GM12865 (cell line): ENCODE measurements at places on chromosomes 4 and X.
A peak's percentile ranks its signal among the peaks of the same experiment; 100 is the strongest.

DNA sequence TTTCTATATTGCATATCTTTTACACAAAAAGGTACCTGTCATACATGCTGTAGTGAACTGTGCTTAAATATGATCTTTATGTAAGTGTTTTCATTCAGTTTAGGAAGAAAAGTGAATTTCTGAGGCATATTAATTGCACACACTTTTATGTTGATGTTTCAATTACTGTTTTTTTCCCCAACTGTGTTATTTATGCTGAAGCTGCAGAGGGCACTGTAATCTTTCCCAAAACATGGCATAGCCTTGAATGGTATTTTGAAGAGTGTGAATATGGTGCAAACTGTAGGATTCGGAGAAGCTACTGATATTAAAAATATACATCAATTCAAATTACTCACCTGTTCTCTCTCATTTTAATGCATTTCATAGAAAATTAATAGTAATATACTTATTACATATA, 6.0 kb upstream of the CENPE start:
- no peak for DNase-seq

- DNase-seq, result peak; percentile 4
These were observed 394.4 kb upstream of the ADGRL3 start for GRCh38 chr4:60805500-60806313.

DNA sequence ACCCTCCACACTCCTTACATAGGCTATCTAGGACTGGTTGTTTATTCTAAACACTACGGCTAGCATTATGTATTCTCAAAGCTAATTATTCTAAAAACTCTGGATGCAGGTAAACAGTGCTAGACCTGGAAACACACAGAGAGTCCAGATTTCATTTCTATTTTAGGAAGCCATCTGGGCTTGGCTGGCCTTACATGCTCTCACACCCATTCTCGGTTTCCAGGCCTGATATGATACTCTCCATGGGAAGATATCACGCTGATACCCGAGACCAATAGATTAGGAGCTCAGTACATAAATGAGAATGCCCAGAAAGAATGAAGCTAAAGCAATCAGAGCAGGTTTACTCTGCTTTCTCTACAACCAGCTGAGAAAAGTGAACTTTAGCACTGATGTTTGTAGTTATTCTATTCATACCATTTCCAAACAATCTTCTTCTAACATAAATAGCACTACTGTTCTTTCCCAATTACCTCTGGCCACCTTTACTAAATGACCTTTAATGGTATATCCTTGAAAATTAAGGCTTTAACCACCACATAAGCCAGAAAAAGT, 973.3 kb downstream of the PCDH18 start:
- DNase-seq, result no peak

- peak; percentile 62 for DNase-seq
These were observed 17.7 kb downstream of the APELA start for GRCh38 chr4:164894702-164895101.

DNA sequence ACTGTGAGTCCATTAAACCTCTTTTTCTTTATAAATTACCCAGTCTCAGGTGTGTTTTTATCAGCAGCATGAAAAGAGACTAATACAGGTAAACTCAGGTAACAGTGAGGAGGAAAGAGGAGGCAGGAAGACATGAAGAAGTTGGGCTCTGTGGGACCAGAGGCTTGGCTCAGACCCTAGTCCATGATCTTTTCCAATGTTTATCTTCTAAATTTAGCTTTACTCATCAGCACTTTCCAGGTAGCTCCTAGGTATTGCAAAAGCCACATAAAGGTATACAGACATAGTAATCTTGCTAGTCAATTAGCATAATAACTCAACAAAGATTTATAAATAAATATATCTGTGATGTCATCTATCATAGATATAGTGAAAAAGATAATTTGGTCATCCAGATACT, 11.2 kb upstream of the FRYL start:
- DNase-seq, result no peak

- no peak for DNase-seq
These were observed 444.4 kb downstream of the GABRG1 start for GRCh38 chr4:45679411-45679810.

DNA sequence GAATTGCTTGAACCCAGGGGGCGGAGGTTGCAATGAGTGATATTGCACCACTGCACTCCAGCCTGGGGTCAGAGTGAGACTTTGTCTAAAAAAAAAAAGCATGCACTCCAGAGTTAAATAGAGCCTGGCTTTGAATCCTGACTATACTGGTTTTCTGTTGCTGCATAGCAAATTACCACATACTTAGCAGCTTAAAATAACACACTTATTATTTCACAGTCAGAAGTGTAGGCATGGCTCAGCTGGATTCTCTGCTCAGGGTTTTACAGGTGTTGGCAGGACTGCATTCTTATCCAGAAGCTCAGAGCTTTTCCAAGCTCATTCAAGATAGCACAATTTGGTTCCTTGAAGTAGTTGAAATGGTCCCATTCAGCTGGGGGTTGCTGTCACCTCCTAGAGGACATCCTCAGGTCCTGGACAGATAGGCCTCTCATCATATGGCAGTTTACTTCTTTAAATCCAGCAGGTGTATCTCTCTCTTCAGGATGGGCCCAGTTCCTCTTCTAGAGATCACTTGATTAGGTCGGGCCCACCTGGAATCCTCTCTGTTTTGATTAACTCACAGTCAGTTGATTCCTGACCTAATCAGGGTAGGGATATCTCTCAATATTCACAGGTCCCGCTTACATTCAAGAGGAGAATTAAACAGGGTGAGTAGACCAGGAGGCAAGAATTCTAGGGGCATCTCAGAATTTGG, 26.8 kb downstream of the DOCK11 start:
- no peak for DNase-seq

GRCh38 chr4:52884994-52885393, 22.9 kb downstream of the RASL11B start:
- no peak for DNase-seq

DNA sequence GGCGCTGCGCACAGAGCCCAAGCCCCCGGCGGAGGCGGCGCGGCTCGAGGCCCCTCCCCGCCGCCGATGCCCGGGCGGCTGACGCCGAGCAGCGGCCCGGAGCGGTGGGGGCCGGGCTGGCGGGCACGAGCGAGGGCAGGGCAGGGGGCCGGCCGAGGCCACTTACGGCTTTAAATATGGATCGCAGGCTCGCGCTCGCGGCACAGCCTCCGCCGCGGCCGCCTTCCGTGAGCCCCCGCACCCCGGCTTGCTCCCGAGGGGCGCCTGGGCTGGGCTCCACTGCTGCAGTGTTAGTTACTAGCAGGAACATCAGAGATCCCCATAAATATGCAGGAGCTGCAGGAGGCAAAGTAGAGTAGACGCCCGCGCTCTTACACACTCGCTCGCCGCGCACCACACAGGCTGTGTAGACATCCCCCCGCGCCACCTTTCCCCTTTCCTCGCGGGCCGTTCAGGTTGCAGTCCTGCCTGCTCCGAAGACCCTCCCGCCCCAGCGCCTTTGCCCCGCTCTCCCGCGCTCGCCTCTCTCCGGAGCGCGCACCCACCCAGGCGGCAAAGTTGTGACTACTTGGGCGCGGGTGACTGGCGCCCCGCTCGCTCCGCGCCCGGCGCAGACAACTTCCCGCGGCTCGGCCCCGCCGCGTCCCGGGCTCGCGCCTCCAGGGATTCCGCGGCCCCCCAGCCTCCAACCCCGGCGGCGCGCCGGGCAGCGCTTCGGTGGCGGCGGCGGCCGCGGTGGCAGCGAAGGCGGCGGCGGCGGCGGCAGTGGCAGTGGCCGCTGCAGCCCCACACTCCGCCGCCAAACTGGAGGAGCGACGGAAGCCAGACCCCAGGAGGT, 152.0 kb upstream of the SLC4A4 start:
- DNase-seq, result no peak

DNA sequence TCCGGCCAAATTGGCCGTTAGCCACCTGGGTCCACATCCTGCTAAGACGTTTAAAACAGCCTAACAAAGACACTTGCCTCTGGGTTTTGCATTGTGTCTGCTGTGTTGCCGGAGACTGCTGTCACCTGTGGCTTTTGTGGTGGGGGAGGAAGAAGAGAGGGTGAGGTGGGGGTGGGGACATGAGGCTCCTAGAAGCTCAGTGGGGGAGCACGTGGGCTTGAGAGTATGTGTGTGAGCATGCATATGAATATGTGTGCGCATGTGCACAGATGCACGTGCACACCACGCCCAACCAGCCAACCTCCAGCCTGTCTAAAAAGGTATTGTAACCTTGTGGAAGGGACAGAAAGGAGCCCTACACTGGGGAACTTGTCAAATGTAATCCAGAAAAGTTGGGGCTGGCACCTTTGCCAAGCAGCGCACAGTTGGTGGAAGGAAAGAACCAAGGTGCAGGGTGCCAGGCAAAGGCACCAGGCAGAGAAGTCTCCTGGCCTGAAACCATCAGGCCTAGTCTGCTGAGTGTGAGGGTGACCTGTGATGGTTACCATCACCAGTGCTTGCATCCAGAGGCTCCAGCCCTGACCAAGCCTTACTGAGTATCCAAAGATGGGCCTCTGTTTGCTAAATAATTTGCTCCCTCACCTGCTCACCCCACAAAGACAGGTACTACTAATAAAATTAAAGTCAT, 10.1 kb upstream of the SASH3 start:
- peak; percentile 95 for DNase-seq

DNA sequence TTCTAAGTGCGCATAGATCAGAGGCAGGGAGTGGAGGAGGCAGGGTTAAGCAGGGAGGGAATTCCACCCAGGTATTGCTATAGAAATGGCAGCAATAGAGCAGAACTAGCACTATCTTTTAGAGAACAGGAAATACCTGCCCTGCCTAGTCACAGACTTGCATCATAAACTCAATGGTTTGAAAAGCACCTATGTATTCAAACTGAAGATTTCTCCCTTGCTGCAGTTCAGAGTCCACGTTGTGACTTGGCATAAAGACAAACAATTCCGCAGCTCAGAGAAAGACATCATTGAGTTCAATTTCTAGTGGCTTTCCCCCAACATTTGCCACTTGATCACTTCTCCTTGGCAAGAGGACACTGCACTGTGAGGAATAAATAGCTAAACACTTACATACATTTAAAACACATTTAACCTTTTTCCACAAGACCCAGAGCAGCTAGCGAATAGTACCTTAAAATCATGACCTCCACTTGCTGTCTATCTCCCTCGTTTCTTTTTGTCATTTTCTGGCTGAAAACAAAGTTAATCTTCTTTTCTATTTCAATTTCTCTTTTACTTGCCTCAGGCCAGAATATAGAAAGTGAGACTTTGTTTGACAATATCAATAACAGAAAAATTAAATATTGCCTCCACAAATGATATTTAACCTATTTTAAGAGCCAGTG, 42.4 kb downstream of the SLC7A11 start:
- peak; percentile 30 for DNase-seq

DNA sequence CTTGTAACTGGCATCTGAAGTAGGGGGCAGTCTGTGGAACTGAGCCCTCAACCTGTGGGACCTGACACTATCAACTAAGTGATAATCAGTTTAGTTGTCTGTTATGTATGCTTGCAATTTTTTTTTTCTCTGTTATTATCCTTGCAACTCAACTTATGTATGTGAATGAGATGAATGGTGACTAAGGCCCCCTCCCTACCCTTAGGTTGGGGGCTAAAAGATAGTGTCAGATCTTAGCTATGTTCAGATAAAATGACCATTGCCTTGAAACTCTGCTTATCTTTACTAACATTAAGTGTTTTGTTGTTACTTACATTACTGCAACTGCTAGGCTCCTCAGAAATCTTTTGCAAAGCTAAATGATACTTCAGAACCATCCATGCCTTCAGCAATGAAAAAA, 31.5 kb downstream of the TMEM184C start:
- DNase-seq, result no peak

GRCh38 chrX:17542123-17542522, 167.1 kb downstream of the NHS start:
- no peak for DNase-seq

DNA sequence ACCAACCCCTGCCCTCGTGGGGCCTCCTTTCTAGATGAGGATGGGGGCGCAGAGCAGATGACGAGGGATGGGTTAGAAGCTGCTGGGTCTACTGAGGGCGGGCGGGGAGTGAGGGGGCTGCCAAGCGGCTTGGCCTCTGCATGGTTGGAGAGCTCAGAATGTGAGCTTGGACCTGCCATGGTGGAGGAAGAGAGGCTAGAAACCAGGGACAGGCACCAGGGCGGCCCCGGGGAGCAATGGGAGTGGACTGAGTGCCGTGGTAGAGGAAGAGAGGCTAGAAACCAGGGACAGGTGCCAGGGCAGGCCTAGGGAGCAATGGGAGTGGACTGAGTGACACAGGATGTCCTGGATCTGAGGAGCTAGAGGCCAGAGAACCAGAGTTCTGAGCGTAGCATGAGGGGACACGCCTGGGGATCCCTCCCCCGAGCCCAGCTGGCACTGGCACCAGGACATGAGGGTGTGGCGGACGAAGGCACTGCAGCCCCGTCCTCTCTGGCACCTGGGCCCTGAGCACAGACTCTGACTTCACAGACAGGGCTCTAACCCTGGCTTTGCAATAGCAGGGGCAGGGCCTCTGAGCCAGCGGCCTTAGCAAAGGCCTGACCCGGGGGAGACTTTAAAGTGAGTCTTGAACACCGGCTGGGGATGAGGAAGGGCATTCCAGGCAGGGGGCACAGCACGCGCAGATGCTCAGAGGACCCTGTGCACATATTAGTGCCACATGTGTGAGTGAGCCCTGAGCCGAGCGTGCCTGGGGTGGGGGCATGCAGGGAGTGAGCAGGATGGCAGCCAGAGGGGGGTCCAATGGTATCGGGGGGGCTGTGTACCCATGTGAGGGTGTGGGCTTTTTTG, 214.0 kb upstream of the PSAPL1 start:
- no peak for DNase-seq

- no peak for DNase-seq
These were observed 77.3 kb downstream of the FHDC1 start for GRCh38 chr4:153013202-153013977.

DNA sequence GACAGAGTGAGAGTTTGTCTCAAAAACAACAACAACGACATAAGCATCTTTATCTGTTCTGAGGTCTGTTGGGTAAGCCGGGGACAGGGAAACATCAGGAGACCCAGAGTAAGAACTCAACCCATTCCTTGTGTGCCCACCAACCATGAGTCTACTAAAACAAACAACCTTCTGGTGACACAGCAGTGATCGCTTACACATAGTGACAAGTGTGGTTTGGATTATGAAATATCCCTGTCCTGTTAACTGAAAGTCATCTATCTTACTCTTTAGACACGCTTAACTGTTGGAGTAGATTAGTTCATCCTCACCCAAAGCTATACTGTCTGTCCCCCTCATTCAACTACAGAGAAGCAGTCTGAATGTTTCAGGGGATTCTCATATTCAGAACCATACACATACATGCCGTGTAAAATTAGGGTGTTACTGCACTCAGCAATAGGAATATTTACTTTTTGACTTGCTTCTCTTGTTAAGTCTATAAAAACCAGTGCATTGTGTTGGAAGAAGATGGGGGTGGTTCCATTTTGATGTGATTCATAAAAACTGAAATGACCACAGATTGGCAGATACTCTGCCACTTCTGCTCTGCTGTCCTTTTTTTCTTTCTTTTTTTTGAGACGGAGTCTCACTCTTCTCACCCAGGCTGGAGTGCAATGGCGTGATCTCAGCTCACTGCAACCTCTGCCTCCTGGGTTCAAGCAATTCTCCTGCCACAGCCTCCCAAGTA, 27.4 kb downstream of the PHKA2 start:
- no peak for DNase-seq
